Renal pelvis (tissue), 12 donors: ENCODE measurements at places on chromosomes 6 and 20. TPM values are rescaled to one million over a fixed set of nuclear protein-coding genes. Genes with fewer than 3 reads are reported as not detected.

Gene NINL
- polyA plus RNA-seq = 40.1 TPM

Gene TNFRSF21
- 30.3 TPM for polyA plus RNA-seq

Gene TASP1
- 12.6 TPM for polyA plus RNA-seq

Gene MTFR2
- 2.9 TPM for polyA plus RNA-seq

Gene HLA-DRB1
- polyA plus RNA-seq = 23.9 TPM

Gene SMOC2
- polyA plus RNA-seq = 24.8 TPM

Gene CCN6
- 3.5 TPM for polyA plus RNA-seq

Gene RNF39
- polyA plus RNA-seq = 1.1 TPM

Gene TFAP2C
- 0.88 TPM for polyA plus RNA-seq

Gene EGFL8
- polyA plus RNA-seq = 24.9 TPM

Gene FAM83D
- polyA plus RNA-seq = 17.1 TPM

Gene TRIM15
- polyA plus RNA-seq = 0.53 TPM

Gene HLA-DOB
- 0.17 TPM for polyA plus RNA-seq

Gene TFEB
- polyA plus RNA-seq = 9.9 TPM

Gene HLA-DQB1
- 10.6 TPM for polyA plus RNA-seq
